Caudate nucleus (tissue), 63 donors: ENCODE measurements at places on chromosomes 1 and 21.

- DNase-seq, result no peak
These were observed 5.4 kb upstream of the HSPG2 start for GRCh38 chr1:21942464-21942863.

- DNase-seq, result no peak
These were observed 45.2 kb downstream of the RPS6KA1 start for GRCh38 chr1:26574719-26575251.

DNA sequence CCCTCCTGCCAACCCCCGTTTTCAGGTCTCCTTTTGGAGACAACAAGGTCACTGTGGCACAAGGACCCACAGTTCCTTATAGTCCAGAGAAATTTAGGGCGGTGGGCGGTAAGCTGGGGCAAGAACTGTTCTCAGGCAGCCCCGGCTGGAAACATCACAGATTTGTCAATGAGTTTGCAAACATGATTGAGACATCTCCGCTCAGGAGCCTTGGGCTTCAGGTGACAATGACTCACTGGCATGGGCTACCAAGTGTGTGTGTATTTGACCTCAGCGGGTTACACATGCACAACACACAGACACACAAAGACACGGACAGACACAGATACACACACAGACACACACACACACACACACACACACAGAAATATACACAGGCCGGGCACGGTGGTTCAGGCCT is 58.2 kb upstream of the ABCG1 start:
- no peak for DNase-seq

DNA sequence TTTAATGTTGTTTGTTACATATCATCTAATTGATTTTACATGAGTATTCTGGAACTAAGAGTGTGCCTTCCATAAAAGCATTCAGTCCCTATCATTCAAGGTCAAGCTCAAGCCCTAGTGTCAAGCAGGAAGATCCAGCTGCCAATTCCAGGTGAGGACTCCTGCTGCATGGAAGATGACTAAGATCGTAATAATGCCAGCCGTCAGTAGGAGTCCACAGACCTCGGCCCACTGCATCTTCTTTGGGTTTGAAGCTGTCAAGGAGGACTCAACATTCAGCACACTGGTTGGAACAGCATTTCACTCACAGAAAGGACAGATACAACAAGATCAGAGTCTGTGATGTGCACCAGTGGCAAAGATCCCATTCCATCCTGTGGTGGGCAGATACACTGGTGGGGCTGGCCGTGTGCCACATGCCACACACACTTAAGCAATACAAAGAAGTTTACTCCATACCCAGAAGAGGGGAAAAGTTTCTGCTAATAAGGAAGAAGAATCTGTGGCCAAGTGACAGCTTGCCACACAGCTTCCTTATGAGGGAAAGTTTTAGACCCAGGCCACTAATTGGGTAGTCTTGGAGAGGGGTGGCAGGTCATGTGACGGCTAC is 160.4 kb downstream of the PIK3R3 start:
- no peak for DNase-seq

- DNase-seq, result no peak
These were observed 35.5 kb upstream of the IPO9 start for GRCh38 chr1:201793306-201793925.

DNA sequence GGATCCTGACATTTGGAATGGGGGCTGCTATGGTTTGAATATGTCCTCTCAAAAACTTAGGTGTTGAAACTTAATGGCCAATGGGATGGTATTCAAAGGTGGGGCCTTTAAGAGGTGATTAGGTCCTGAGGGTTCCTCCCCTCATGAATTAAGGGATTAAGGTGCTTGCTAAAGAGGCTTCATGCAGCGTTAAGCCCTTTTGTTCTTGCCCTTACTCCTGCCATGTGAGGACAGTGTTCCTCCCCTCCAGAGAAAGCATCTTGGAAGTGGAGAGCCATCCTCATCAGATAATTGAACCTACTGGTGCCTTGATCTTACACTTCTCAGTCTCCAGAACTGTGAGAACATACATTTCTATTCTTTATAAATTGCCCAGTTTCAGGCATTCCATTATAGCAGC is 146.6 kb downstream of the KCNJ6 start:
- DNase-seq, result no peak

DNA sequence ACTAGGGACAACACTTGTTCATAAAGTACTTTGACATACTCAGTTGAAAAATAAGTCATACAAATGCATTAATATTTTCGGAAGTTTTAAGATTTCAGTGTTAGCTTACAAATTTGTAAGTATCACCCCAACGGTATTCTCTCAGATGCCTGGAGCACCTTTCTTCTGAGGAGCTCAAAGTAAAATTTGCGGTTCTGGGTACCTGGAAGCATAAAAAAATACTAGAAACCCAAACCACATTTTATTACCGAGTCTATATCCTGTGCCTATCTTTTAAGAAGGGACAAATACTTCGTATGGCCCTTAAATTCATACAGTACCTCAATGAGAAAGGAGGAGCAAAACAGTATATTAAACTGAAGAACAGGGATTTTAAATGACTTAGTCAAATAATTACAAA is 10.2 kb downstream of the SRSF4 start:
- DNase-seq, result no peak
